ENCODE measurements at places on chromosomes 5 and 9. TPM values are rescaled to one million over a fixed set of nuclear protein-coding genes. Genes with fewer than 3 reads are reported as not detected.

JAKMIP2 gene
- total RNA-seq: not detected

BAAT gene
- not detected for total RNA-seq

RNF183 gene
- total RNA-seq: 0.43 TPM

MEGF10 gene
- total RNA-seq: not detected

FRRS1L gene
- 2.9 TPM for total RNA-seq

SMIM33 gene
- total RNA-seq: 0.87 TPM

SLC6A19 gene
- not detected for total RNA-seq

TMC1 gene
- not detected for total RNA-seq

SAXO1 gene
- 0.18 TPM for total RNA-seq

SPINK14 gene
- not detected for total RNA-seq

RASEF gene
- 52.3 TPM for total RNA-seq

DMRTA1 gene
- 3.5 TPM for total RNA-seq

SLC6A3 gene
- not detected for total RNA-seq

LPAR1 gene
- 16.1 TPM for total RNA-seq

LCN1 gene
- total RNA-seq: not detected

CDH9 gene
- total RNA-seq: not detected

FAM221B gene
- not detected for total RNA-seq

FOXD4L5 gene
- not detected for total RNA-seq

CCL27 gene
- 1.3 TPM for total RNA-seq

PRELID1 gene
- 201 TPM for total RNA-seq
